ENCODE measurements at places on chromosomes 16 and 17.
A peak's percentile ranks its signal among the peaks of the same experiment; 100 is the strongest.

GRCh38 chr17:4949321-4950074, 1.2 kb upstream of the PFN1 start:
- DNase-seq = peak; percentile 93

DNA sequence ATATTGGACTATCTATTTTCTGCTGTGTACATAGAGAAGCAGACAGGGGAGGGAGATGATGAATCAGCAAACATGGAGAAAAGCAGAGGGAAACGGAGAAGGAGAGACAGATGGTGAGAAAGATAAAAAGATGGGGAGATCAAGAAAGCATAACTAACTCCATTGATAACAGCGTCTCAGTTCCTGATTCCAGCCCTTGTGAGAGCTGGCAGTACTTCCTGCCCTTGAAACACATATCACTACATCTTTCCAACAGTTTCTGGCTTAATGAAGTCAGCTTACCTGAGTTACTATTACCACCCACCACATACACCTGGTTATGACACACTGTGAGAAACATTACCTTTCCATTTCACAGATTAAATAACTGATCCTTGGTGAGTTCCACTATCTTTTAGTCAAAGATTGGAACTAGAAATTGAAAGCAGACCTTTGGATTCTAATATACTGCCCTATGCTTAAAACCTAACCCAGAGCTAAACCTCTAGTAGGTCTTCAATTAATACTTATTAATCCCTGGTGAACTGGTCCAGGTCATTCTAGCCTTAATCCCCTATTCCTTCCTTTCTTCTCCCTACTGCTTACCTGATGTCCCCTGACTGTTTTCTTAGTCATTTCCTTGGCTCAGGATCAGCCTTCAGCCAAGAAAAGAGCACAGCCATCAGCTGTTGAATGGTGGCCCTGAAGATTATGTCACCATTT, 346.6 kb upstream of the CCL2 start:
- no peak for DNase-seq

- no peak for DNase-seq
Observed at GRCh38 chr17:27610304-27610677, 20.7 kb upstream of the LGALS9 start.

DNA sequence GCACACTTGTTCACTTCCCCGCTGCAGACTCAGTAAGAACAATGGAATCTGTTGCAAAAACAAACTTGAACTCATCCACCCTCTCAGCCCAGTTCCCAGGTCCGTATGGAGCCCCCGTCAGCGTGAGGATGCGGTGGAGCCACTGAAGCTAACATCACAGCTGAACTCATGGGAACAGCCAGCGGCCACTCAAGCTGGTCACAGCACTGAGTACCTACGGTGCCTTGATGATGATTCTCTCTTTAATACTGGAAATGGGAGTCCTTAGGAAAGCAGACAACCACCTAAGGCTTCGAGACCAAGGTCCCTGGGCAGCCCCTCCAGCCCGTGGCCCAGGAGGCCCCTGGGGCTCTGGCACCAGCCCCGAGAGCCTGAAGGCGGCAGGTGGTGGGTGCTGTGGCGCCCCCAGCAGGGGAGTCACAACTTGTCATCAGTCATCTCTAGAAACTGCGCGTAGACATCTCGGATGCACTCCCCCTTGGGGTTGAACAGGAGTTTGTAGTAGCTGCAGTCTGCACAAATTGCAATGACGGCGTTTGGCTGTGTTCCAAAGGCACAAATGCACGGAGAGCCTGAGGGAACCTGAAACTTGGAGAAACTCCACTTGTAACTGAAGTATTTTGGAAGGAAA, 31.0 kb upstream of the RHOT1 start:
- DNase-seq = no peak

GRCh38 chr16:3706253-3707012, 10.9 kb downstream of the TRAP1 start:
- no peak for DNase-seq

- no peak for DNase-seq
Observed at GRCh38 chr16:81528256-81528655, 83.6 kb downstream of the CMIP start.

DNA sequence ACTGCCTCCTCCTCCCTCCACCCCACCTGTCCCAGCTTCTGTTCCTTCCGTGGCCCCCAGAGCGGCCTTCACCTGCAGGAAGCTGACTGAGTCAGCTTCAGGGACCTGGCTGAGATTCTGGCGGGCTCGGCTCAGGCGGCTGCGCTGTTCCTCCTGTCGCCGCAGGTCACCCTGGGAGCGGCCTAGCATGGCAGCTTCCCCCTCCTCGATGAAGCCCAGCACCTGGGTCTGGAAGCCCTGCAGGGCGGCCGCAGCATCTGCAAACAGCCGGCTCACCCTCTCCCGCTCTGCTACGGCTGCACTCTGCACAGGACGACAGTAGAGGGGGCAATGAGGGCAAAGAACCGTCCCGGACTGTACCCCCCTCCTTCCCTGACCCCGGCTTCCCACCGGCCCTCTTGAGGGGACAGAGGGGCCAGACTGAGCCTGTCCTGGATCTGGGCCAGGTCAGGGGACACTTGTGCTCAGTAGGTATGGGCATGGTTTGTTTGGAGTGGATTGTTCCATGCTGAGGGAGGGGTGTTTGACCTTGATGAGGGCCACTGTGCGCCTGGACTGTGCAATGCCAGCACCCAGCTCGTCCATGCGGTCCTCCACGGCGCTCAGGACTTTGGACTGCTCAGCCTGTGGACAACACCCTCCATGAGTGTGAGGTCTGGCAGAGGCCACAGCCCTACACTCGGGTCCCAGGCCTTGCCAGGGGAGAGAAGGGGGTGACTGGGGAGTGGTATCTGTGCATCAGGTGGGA, 2.0 kb downstream of the TRIM47 start:
- DNase-seq = peak; percentile 72

- peak; percentile 51 for DNase-seq
Observed at GRCh38 chr17:74780443-74781238, 4.5 kb upstream of the NAT9 start.

GRCh38 chr17:65027305-65027704, 29.2 kb downstream of the GNA13 start:
- peak; percentile 52 for DNase-seq

GRCh38 chr16:8962393-8963009, 1.2 kb downstream of the USP7 start:
- DNase-seq = peak; percentile 77

DNA sequence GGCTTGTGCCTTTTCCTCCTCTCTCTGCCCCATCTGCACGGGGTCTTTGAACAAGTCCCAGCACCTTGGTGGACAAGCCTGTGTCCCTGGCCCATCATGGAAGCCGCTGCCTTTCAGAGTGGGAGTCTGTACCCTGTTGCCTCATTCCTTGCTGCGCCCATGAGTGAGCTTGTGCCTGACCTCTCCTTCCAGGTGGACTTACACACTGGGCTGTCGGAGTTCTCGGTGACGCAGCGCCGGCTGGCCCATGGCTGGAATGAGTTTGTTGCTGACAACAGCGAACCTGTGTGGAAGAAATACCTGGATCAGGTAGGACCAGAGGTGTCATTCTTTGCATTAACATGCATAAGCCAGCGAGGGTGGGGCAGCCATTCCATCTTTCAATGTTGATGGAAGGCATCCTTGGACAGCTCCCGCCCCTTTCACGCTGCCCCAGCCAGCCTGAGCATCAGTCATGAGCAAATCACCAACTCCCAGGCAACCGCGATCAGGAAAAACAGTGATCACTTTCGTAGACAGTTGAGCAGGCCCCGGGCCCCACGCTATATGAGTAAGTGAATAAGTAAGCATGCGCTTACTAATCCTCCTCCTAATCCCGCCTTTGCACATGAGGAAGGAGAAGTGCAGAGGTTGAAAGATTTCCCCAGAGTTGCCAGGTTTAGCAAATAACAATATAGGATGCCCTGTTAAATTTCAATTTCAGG, 36.8 kb downstream of the ATP2C2 start:
- DNase-seq = no peak

- DNase-seq = no peak
Observed at GRCh38 chr16:7083096-7083495, 249.5 kb upstream of the RBFOX1 start.

DNA sequence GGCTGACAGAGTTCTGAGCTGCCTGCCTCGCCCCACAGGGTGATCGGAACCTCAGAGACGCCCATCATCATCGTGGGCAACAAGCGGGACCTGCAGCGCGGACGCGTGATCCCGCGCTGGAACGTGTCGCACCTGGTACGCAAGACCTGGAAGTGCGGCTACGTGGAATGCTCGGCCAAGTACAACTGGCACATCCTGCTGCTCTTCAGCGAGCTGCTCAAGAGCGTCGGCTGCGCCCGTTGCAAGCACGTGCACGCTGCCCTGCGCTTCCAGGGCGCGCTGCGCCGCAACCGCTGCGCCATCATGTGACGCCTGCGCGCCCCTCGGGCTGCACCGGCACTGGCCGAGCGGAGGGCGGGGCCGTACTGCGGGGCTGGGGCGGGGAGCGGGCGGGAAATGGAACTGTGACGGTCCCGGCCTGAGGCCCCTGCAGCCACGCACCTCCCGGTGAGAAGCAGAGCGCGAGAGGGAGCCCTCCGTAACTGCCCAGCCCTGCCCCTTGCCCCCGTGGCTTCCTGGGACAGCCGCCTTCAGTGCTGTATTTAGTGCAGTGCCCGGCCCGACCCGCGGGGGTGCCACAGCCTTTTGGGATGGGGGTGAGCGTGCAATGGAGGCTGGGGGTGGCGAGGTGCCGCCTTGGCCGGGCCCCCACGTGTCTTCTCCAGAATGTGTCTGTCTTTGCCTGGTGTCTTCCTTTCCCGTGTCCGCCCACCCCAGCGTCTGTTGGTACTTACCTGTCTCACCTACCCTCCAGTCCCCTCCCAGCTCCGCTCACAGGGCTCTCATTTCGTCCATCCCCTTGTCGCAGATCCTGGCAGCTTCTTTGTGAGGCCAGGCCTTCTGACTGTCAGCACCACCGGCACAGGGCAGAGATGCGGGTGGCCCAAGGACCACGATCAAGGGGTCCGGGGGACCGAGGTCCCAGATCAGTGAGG, 9.8 kb downstream of the RASL10B start:
- no peak for DNase-seq

GRCh38 chr17:68684949-68685357, 83.8 kb upstream of the FAM20A start:
- DNase-seq = no peak

DNA sequence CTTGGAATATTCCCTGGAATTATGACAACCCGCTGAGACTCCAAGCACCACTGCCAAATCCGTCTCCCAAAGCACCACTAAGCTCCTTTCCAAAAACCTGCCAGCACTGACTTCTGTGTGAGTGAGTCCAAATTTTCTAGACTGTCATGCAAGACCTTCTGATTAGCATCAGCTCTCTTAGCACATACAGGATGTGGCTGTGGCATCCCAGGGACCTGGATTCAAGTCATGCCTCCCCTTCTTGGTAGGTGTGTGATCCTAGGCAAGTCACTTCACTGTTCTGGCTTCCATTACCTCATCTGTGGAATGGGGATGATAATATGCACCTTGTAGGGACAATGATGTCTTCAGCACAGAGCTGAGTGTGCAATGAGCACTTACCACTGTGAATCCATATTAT, 38.3 kb upstream of the USP7 start:
- DNase-seq = no peak

DNA sequence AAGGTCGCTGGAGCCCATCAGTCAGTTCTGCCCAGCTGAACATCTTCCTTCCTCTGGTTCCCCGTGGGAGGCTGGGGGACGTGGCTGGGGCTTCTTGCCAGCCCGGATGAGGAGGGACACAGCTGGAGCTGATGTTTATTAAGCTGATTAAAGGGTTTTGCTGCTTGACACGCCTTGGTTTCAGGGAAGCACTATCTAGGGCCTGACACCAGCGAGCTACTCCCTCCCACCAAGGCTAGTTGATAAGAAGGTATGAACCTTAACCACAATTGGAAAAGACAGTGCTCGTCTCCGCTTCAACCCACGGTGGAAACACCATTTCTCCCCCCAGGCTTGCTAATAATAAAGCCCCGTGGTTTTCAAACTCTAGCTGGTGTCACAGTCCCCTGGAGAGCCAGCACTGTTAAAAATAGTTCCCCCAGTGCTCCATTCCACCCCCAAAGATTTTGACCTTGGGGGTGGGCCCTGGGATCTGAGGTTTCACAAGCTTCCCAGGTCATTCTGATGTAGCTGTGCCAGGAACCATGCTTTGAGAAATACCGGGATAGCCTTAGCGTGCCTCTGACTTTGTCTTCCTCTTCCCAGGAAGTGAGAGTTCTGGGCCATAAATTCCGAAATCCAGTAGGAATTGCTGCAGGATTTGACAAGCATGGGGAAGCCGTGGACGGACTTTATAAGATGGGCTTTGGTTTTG, 5.5 kb downstream of the DHODH start:
- no peak for DNase-seq

DNA sequence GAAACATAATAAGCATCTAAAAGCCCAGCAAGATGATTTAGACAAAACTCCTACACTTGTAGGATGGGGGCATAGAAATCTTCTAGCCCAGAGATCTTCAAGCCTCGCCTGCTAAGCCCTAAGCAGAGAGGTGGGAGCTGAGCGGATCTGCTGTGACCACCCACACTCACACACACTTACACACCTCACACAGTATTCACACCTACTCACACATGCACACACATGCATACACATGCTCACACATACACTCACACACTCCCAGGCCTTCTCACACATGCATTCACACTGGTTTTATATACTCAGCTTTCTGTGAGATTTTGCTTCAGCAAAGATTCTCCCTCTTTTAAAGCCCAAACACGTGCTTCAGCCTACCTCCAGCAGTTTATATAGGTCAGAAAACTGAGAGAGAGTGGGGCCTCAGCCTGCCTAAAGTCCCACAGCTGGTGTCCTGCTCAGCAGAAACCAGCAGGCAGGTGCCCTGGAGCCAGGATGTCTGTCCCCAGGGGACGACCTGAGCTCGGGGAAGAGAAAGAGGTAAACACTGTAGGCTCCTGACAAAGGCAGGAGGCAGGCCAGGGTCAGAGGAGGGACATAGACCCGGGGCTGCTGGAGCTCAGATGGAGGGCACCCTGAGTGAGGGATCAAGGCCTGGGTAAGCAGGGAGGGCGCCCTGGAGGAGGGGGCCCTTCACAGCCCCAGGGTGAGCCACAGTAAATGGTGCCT, 12.0 kb upstream of the KRT19 start:
- DNase-seq = no peak

DNA sequence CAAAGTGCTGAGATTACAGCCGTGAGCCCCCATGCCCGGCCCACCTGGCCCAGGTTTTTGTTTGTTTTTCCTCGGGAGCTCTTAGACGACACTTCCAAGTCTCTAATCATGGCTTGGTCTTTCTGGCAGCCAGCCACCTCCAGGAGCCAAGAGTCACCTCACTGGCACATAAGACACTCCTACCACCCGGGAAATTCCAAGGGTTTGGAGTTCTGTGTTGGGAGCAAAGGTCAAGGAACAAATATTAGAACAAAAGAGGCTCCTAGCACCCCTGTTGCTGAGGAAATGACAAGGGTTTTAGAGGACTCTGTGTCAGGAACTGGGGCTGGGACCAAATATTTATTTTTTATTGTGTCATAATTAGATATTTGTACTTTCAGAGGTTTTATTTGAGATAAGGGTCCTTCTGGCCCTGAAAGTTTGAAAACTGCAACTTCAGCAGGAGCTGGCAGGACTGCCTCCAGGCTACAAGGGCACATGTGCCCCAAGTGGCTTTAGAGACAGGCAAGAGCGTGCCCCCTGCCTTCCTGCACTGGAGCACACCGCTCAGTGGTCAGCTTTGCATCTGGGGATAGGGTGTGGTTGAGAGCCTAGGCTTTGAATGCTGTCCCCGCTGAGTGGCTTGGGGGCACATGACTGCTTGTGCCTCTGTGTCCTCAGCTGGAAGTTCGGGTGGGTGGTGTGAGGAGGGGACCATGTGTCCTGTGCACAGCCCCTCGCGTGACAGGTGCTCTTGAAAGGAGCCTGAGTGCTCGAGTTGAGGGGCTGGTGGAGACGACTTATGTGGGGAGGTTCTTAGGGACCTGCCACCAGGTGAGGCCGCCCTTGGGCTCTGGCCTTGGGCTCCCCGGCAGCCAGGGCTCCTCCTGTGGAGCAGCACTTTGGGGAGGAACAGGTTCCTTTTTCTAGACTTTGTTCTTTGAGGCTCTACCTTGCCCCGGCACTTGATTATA, 29.7 kb downstream of the MGRN1 start:
- no peak for DNase-seq
